ENCODE measurements at places on chromosomes 7 and 10.

DNA sequence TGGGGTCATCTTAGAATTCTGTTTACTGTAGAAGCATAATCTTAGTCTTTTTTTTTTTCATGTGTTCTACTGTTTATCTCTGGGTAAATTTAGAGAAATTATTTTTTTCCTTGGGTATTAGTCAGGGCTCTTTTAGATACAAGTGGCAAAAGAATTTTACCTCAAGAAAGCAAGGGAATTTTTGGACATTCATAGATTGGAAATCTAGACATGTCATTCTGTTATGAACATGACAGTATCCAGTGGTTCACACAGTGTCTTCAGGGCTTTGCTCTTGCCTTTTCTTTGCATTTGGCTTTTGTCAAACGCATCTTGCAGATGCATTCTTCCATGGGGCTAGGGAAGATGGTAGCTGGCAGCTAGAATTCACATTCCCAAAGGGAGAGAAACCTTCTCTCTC lies 13.7 kb upstream of the TAS2R41 start:
- no peak for DNase-seq

GRCh38 chr10:102237711-102238252 lies 3.5 kb downstream of the PITX3 start:
- DNase-seq: no peak

GRCh38 chr7:107007007-107007891 lies 37.3 kb upstream of the PRKAR2B start:
- no peak for DNase-seq

- no peak for DNase-seq
These were observed 242.5 kb downstream of the VTI1A start for GRCh38 chr10:112689327-112690072.

DNA sequence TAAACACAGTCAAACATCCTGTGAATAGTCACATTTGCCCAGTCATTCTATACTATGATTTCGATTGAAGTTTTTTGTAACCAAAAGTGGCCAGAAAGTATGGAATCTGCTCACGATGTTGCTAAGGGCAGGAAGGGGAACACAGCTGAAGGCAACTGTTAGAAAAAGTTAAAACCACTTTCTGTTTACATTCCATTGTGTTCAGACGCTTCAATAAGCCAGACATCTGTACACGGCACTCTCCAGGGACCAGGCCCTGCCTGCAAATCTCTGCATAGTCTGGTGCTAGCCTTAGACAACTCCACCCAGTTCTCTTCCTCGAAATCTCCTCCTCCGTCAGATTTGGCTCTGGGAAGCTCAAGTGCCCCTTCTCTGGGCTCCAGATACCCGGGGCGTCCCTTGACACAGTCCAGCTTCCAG lies 17.1 kb upstream of the TMEM120A start:
- DNase-seq: no peak

DNA sequence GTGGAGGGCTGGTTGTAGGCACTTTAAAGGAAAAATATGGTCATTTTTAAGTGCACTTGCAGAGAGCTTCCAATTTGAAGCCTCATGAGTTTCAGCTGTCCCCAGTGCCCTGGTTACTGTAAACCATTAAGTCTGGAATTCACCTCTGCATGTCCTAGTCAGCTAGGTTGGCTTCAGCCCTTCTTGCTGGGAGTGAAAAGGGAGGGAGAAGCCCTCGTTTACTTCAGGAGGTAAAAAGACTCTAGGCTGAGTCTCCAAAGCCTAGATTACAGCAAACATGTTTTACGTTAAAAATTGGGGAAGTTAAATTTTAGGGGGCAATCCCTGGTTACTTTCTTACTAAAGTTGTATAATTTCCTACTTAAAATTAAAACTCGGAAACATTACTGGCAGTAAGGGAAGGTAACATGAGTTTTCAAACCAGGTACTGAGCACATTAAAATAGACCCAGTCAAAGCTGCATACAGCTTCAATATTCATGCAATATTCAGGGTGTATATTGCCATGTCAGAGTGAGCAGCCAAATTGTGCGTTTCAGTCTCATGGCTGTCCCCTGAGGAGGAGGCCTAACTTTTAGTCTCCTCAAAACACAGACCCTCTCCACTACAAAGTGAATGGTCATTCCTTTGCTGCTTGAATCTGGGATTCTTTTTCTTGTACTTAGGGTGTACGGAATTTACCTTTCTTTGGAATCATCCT lies 156.7 kb downstream of the PRKG1 start:
- DNase-seq: no peak

DNA sequence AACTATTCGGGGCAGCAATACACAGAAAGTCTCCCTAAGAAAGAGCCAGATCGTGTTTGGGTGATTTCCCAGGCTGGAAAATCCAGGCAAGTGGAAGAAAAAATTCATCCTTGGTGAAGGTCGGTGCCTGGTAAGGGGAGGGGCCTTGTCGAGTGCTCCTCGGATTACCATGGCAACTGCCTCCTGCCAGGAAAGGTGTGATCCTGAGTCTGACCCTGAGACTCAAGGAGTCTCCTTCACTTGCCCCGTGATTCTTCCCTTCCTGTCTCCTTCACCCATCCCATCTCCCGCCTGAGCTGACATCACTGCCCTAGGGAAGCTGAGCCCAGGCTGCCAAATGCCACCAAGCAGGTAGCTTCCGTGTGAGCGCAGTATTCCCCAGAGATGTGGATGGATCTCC lies 112.2 kb downstream of the MYL10 start:
- DNase-seq: no peak

- no peak for DNase-seq
These were observed 259.1 kb downstream of the PRPF18 start for GRCh38 chr10:13845897-13846296.

DNA sequence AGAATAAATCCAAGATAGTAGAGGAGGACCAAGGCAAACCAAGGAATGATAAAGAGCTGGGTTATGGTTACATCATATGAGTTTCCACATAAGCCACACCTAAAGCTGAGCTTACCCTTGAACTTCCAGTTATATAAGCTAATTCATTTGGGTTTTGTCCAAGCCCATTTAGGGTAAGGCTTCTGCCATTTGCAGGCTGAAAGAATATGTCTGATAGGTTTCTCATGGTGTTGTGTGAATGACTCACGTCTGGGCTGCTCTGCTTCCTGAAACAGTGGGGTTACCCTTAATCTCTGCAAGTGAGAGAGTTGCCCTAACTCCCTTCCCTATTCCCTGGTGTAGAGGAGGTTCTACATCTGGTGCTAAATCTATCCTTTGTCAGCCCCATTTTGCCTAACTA lies 60.8 kb downstream of the PTTG1IP2 start:
- DNase-seq: no peak

- DNase-seq: no peak
These were observed 94.7 kb downstream of the ZNRF2 start for GRCh38 chr7:30379131-30379530.

DNA sequence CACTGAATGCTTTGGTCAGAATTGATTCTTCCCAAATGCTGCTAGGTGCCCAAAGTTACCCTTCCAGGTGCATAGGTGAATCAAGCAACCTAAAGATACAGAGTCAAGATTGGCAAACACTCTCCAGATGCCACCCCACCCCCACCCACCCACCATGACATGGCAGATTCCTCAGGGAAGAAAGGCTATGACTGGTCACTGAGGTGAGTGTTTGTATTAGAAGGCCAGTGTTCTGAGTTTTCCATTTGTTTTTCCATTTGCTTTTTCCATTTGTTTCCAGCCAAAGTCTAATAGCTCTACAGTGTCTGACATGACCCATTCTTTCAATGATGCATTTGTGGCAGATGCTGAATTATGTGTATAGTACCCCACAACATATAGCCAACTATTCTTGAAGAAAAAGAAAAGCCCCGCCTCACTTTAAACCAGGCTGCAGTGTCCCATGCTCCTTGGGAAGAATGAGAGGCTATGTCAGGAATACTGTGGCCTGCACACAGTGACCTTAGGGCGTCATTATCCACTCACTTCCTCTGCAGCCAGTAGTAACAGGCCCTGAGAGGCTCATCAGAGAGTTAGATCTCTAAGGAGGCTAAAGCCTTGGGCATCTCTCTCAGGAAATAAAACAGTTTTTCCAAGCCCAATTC lies 16.1 kb upstream of the HIBADH start:
- no peak for DNase-seq

DNA sequence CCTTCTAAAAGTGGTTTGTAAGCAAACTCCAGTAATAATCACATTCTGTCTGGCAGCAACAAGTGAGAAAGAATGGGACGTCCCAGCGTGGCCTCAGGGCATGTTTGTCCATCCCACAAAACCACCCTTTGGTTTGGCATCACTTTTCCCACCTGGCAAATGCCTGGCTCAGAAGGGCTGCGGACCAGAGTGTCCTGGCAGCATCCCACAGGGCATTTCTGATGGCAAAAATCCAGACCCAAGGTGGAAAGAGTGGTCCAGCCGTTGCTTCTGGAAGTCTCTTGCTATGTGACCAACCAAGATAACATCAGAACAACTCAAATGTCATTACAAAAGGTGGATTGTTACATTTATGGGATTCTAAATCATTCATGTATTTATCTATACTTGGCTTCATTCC lies 174.4 kb downstream of the CREB5 start:
- no peak for DNase-seq

DNA sequence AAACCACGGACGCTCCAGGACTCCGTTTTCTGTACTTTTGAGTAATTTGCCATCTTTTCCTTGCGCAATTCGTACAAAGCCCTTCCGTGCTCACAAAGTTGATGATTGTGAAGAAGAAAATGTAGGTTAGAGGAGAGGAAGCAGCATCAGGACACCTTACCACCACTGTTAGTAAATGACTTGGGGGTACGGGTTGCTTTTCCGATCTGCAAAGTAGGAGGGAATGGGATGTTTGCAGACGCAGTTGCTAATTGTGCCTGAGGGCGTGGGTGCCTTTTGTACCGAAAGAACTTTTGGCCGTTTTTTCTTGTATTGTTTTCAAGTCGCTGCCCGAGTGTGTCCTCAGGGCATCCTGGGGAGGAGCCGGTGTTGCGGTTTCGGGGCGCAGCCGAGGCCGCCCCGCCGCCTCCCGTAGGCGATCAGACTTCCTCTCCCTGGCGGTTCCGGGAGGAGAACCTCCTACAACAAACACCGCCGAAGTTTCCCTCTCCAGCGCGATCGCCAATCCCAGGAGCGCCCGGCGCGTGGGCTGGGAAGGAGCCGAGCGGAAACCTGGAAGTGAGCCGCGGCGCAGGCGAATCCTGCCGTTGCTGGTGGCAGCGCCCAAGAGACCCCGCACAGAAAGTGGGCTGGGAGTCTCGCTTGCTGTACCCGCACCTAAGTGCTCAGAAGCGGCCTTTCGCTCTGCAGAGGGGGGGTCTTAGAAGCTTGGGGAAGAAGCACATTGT lies 1.0 kb downstream of the PRR15 start:
- no peak for DNase-seq

- no peak for DNase-seq
These were observed 107.0 kb downstream of the DOCK1 start for GRCh38 chr10:127012071-127012768.

- DNase-seq: no peak
These were observed 138.8 kb downstream of the DKK1 start for GRCh38 chr10:52452600-52453493.

- DNase-seq: no peak
These were observed 103.9 kb downstream of the GRID1 start for GRCh38 chr10:86262688-86263181.
